ENCODE measurements at places on chromosomes 11 and 22.

- no peak for DNase-seq
Measured at GRCh38 chr11:57414612-57415212, 12.2 kb downstream of the SLC43A3 start.

GRCh38 chr11:62983536-62984199, 1.1 kb downstream of the SLC22A6 start:
- no peak for DNase-seq

GRCh38 chr11:130639369-130639768, 190.9 kb downstream of the ADAMTS15 start:
- no peak for DNase-seq

- no peak for DNase-seq
Measured at GRCh38 chr22:21961886-21962654, 9.4 kb upstream of the PPM1F start.

DNA sequence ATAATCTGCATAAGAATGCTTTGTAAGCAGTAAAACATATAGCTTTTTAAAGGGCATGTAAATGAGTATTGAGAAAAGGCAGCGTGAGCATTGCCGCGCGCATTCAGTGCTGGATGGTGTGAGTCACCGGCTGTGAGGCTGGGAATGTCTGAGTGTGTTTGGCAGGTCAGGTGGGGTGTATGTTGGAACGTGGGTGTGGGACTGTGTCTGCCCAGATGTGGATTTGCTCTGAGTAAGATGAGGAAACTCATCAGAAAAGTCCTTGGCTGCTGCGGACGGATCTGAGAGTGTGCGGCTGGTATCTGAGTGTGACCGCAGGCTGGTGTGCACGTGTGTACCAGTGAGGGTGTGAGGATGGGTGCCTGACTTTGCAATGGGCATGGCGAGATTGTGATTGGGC, 66.2 kb upstream of the NECTIN1 start:
- DNase-seq: peak; percentile 76

- no peak for DNase-seq
Measured at GRCh38 chr11:113504071-113504470, 28.9 kb upstream of the DRD2 start.

DNA sequence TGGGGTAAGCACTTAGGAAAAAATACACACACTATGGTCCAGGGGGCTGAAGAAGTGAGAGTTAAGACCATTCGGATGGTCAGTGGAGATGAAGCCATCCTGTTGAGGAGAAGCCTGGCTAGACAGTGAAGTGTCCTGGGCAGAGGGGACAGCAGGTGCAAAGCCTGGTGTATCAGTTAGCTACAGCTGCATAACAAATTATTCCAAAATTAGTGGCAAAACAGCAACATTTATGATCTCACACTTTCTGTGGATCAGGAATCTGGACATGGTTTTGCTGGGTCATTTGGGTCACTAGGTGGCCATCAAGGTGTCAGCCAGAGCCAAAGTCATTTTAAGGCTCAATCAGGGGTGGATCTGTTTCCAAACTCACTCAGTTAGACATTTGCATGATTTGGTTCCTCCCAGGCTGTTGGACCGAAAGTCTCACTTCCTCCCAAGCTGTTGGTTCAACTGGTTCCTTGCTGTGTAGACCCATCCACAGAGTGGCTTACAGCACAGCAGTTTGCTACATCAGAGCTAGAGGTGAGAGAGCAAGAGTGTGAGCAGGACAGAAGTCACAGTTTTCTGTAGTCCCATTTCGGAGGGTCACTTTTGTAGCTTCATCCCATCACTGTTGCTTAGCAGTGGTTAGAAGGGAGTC, 80.1 kb upstream of the ALX4 start:
- no peak for DNase-seq

DNA sequence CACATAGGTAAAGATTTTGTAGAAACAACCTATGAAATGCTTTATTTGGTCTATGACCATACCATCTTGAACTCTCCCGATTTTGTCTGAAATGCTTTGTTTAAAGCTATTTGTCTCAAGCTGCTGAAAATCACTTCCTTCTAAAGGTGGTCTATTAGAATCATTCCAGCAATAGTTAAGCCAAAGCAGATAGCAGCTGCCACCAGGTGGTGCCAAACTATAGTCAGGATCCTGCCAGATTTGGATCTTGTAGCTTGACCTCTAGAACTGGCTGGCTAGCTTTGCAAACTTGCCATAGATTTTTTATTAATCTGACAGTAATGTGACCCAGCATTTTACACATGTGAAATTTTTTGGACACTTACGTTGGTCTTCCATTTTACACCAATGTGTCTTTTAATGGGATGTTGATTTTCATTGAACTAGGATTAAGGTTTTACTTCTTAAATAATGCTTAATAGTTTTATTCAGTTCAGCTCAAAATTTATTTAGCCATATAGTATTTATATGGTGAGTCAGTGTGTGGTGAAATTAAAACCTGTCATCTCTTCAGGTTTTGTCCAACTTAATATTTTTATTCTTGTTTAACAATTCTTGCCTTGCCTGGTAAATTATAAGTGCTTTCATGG, 19.7 kb downstream of the CTR9 start:
- peak; percentile 45 for DNase-seq

GRCh38 chr11:10943968-10944367, 86.1 kb upstream of the ZBED5 start:
- DNase-seq: peak; percentile 64

GRCh38 chr11:68436162-68436888, 24.2 kb upstream of the PPP6R3 start:
- no peak for DNase-seq

DNA sequence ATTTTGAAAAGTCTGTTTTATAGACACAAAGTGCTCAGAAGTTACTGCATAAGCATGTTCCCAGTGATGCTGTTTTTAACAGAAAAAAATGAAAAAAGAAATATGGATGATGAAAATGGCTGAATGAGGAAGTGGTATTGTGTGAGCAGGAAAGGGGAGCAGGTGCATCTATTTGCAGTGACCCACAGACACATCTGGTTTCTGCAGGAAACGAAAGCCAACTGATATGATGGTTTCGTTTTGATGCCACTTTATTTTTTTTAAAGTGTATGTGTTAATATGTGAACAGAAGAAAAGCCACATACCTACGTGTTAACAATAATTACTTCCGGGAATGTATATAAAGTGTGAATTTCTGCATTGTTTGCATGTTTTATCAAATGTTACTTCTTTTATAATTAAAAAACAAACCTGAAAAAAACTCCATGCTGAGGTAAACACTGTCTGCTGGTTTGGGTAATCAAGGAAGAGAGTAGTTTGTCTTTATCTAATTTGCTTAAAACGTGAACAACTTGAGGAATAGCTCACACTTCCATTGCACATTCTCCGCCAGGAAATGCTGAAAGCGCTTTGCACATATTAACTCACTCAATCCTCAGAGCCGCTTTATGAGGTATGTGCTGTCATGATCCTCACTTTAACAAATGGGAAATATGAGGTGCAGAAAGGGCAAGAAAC, 1335.9 kb downstream of the TBC1D22A start:
- no peak for DNase-seq

DNA sequence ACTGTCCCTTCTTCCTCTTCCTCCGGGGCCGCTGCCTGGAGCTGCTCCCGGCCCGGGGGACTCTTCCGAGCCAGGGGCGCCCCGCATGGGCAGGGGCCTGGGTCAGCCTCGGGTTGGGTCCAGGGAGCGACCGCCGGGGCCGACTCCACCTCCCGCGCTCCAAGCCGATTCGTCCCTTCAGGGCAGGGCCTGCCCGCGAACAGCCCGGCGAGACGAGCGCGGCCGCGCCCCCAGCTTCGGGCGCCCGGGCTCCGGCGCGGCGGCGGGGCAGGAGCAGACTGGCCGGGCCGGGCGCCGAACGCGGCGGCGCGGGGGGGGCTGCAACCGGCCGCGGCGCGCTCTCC, at the start of gene LARGE1:
Gene LARGE1 (minus strand): TSS at position 280 of the 344 bp plus-strand sequence.
- DNase-seq: no peak

- DNase-seq: no peak
Measured at GRCh38 chr11:11577932-11578911, 43.6 kb downstream of the GALNT18 start.

- no peak for DNase-seq
Measured at GRCh38 chr11:127050186-127050585, 49.6 kb upstream of the KIRREL3 start.

DNA sequence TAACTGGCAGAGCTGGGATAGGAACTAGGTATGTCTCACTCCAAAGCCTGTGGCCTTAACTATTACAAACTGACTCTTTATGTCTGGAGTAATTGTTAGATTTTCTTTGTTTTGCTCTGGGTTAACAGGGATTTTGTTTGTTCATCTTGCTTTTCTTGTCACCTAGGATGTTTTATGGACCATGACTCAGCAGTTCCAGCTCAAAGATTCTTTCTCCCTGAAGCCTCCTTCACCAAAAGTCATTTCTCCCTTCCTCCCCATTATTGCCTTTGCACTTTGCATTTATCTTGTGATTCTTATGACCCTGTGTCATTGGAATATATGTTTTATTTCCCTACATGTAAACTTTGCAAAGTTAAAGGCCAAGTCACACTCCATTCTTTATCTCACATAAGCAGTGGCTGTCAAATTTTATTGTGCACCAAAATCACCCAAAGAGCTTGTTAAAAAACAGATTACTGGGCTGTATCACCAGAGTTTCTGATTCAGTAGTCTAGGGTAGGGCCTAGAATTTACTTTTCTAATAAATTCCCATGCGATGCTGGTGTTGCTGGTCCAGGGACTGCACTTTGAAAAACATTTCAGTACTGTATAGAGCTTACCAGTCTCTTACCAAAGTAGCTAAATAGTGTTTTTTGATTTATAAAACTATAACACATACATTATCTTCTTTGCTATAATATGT, 327.7 kb downstream of the DLG2 start:
- no peak for DNase-seq

- no peak for DNase-seq
Measured at GRCh38 chr22:37909766-37910165, 3.7 kb downstream of the MICALL1 start.

DNA sequence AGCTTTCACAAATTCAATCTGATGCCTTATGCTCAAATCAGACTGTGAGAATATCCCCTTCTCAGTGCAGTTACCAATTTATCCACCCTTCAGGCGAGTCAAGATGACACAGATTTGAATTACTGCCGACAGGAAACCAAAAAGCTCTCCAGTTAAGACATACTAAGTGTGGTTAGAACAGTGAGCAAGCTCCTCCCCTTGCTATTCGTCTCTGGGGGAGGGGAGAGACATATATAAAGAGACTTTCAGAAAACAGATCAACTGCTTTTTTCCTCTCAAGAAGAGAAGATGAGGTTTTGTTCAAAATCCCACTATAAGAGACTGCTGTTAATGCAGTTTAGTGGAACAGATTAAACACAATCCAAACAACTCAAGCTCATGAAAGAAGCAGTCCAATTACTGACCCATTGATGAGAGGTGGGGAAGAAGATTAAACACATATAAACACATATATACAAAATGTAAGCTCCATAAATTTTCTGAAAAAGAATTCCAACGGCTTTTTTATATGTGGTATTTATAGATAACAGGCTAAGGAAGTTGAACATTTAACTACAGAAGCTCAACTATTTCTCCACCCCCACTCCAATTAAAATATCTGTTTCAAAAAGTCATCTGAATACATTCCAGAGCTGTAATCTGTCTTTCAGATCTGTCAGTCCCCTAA, 102.7 kb downstream of the MRTFA start:
- DNase-seq: peak; percentile 92

DNA sequence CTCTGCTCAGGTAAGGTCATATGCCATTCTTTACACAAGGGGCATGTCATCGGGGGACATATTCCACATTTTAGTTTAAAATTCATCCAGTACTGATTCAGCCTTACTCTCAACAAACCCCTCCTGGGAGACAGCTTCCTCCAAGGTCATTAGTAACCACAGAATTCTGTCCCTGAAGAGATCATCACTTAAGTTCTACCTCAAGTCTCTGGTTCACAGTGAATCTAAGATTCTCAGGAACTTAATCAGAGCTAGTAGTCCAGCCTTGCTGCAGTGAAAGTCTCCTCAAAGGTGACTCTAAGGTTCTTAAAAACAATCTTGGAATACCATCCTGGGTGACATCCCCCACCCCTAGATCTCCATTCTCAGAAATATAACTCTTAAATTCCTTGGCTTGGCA, 18.9 kb upstream of the GDPD4 start:
- peak; percentile 19 for DNase-seq
